ENCODE measurements at places on chromosomes 12 and 14.

DNA sequence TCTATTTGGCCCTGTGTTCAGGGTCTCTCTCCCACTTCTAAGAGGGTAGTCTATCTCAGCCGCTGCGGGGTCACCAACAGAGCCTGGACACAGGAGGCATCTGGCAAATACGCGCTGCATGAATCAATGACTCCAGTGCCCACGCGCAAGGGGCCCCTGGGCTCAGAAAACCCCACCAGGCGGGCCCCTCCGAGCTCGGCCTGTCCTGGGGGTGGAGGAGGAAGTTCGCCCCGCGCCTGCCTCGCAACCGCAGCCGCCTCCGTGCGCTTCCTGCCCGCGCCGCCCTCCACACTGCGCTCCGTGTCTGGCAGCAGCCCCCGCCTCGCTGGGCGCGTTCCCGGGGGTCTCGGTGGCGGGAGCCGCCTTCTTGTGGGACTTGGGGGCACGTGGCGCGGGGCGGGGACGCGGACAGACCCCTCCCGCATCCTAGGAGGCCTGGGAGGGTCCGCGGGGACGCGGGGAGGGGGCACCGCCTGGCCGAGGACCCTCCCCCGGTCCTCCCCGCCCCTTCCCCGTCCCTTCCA, 811 bp upstream of the FBRSL1 start:
- DNase-seq: no peak

DNA sequence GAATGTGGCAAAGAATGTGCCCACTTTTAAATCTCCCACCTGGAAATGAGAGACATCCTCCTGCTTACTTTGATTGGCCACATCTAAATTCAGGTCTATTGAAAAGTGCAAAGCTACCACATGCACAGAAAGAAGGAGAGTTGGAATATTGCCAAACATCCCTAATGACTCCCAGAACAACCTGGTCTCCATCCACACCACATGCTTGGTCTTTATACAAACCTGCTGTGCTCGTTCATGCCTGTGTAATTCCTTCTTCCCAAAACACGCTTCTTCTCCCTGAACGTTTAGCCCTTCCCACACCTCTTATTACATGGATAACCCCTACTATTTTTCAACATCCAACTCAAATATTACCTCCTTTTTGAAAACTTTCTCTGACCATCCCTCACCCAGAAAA, 66.2 kb upstream of the BCL2L14 start:
- no peak for DNase-seq

DNA sequence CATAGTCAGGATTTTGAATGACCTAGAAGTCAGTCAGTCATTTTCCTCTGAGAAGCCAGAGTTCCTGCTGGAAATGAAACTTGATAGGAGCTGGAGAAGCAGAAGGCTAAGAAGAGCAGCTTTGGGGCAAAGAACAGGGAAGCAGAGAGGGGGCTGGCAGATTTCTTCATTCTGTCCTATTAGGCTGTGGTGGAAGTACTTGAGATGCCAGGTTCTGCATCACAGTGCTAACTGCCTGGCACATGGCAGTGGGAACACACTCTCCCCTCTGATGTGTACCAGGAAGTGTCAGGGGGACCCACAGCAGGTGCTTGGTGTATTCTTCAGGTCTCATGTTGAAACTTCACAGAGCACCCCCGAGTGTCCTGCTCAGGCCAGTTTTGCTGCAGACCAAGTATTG, 61.0 kb downstream of the SUSD6 start:
- no peak for DNase-seq

DNA sequence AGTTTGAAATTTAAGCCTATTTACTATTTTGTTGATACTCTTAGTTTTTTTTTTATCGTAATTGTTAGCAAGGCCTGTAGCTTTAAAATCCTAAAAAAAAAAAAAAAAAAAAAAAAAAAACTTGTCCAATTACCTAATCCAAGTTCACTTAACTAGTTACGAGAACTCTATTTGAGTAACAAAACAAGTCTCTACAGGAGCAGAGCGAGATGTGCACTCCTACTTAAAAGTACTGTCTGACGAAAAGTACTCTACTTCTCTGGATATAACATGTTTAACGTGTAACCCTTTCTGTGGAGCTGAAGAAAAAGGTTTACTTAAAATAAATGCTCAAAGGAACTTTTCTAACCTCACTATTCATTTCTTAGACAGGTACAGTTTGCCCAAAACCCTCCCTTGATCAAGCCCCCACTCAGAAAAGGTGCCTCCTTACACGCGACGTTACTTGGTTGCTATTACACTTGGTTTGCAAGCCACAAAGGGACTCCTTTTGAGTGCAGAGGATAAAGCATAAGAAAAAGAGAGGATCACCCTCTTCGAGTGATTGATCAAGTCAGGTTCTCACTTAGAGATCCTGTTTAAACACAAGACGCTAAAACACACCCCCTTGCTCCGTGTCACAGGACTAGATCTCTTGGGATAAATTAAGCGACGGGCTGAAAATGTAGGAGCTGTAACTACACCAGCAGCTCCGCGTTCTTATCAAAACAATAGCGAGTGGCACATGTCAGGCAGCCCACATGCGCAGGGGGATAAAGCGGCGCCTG, 2.2 kb downstream of the BAZ1A start:
- no peak for DNase-seq

GRCh38 chr14:100302616-100303015, 3.6 kb downstream of the SLC25A29 start:
- DNase-seq: no peak

DNA sequence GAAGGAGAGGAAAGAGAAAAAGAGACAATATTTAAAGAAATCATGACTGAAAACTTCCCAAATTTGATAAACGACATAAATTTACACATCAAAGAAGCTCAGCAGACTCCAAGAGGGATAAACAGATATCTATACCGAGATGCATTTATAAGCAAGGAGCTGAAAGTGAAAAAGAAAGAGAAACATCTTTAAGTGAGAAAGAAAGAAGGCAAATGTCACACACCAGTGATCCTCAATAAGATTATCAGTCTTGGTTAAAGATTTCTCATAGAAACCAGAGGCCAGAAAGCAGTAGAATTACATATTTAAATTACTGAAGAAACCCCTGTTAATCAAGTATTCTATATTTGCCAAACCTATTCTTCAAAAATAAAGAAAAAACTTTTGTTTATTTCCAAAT, 424.2 kb downstream of the SLC16A7 start:
- no peak for DNase-seq

DNA sequence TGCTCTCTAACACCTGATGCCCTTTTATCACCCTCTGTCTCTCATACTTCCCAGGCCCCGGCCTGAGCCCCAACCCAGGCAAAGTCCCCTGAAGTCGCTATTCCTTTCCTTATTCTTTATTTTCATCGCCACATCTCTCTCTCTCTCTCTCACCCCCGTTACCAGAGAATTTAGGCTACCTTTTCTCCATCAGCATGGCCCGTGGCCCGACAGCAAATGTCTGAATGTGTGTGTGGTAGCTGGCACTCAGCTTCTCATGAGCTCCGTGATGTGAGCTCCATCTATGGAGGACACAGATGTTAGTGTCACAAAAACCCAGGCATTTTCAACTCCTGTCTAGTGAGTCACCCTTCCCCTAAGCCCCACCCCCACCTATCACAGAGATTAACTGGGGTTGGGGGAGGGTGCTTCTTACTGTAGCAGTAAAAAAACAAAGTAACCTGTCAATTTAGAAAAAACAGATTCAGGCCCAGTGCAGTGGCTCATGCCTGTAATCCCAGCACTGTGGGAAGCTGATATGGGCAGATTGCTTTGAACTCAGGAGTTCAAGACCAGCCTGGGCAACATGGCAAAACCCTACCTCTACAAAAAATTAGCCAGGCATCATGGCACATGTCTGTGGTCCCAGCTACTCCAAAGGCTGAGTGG, 53.8 kb downstream of the VCPKMT start:
- no peak for DNase-seq

Data from aorta (tissue), 5 donors.